Cerebellar cortex (tissue), 1 donor: ENCODE measurements at places on chromosomes 5 and 9.

DNA sequence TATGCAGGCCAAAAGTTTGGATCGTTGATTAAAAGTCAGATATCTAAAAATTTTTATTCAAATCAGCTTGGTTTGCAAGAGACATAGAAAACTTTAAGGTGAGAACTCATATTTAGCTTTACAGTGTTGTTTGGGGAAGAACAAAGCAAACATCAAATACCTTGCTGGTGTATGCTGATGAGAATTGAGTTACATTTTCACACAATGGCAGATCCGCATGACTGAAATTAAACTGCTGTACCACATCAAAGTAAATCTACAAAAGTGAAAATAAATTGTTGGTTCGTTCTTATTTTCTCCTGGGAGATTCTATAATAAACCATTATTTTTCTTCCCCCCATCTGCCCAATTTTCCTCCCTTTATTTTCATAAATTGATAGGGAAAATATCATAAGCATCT is 198.2 kb upstream of the PCSK5 start:
- DNase-seq: no peak

- DNase-seq: no peak
These were observed 7.4 kb upstream of the CEL start for GRCh38 chr9:133054194-133054890.

DNA sequence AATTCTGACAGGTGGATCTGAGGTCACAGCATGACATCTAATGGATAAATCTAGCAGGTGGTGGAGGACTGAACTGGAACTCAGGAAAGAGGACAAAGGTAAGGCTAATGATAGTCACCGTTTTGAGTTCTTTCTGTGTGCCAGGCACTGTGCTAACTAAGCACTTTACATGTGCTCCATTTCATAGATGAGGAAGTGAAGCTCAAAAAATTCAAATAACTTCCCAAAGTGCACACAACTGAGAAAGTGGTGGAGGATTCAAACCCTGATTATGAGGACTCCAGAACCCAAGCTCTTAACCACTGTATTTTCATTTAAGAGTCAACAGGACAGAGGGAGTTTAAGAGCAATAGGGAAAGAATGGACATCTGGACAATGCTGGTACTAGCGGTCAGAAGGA is 7.1 kb upstream of the DELE1 start:
- no peak for DNase-seq

GRCh38 chr5:107088907-107089306 is 581.8 kb downstream of the EFNA5 start:
- DNase-seq: no peak

- DNase-seq: no peak
These were observed 166.1 kb downstream of the BNC2 start for GRCh38 chr9:16704116-16705110.

- DNase-seq: no peak
These were observed 553.1 kb upstream of the TUSC1 start for GRCh38 chr9:26231391-26231790.

- no peak for DNase-seq
These were observed 355.6 kb upstream of the DAB2 start for GRCh38 chr5:39780347-39780746.

DNA sequence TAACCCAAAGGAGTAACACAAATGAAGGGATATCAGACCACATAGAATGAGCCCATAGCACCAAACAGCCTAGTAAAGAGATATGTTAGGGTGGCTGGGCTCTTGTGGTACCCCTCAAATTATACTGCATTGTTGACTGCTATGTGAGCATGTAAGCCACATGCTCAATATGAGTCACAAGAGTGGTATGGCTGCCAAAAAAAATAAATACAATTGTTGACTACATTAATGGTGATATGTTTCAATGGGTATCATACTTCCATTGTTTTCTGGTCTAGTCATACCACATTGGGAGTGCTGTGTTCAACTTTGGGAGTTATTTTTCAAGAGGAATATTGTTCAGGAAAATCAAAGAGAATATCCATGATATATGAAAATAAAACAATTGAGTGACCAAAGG is 162.4 kb upstream of the PIK3R1 start:
- no peak for DNase-seq

GRCh38 chr9:133056533-133056932 is 5.2 kb upstream of the CEL start:
- no peak for DNase-seq

DNA sequence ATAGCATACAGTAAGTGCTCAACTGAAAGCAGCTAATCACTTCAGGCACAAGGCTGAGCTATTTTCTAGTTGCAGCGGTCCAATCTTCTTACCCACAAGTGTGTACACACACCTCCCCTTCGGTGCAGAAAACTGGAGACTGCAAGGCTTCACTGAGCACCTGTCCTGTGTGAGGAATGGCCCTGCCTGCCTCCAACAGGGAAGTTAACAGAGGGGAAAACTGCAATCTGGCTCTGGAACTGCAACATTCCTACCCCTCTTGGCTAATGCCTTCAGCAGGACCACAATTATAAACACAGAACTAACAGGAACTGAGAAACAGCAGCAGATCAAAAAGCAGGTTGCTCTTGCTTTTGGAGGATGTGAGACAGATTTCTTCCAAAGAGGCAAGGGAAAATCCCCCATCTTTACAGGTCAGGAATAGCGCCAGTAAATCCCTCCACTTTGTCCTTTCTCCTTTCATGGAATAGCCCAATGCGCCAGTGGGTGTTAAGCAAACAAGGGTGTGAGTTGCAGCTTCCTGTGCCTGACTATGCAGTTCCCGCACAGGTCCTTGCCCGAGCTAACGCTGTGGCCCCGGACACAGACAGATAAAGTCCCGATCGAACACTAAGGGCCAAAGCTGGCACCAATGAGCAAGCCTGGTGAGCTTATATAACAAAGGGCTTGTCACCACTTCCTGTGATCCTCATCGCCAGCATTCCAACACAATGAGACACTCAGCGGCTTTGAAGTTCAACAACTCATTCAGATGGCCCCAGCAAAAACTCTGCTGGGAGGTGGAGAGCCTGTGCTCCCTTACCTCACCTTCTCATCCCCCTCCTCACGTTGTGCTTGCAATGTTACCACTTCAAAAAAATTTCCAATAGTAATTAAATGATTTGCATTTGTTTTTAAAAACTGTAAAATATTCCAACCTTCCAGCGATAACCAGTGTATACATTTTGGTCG is 21.5 kb downstream of the SHB start:
- peak; percentile 85 for DNase-seq

DNA sequence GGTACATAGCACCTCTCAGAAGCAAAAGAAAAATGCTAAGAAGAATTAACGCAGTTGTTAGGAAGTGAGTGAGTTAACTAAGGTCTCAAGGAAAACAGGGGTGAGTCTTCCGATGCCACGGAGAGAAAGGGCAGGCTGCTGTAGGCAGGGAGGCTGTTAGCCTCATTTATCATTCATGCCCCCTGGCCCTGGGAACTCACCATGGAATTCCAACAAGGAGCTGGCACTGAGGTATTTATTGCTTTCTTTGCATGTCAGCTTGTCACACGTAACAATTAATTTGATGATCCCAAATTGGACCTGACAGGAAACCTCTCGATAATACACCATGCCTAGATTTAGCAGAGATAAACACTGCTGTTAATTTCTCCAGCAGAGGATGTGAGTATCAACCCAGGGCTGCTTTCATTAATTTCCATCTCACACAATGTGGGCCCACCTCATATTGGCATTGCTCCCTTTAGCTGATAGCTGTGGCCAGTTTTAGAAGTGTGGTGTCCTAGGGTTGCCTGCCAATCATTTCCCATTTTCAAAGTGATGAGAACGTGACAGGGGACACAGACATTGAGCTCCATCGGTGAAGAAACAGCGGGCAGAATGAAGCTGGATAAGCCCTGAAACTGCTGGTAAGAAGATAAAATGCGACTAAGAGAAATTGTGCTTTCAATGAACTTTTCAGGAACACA is 45.3 kb downstream of the DAP start:
- no peak for DNase-seq

GRCh38 chr5:149732324-149733128 is 2.4 kb downstream of the PPARGC1B start:
- no peak for DNase-seq

- no peak for DNase-seq
These were observed 59.6 kb upstream of the IL17B start for GRCh38 chr5:149438711-149439132.

- DNase-seq: no peak
These were observed 291.9 kb upstream of the PDE4D start for GRCh38 chr5:60185231-60186099.

- DNase-seq: no peak
These were observed 4.3 kb downstream of the ZBTB34 start for GRCh38 chr9:126864771-126865170.

DNA sequence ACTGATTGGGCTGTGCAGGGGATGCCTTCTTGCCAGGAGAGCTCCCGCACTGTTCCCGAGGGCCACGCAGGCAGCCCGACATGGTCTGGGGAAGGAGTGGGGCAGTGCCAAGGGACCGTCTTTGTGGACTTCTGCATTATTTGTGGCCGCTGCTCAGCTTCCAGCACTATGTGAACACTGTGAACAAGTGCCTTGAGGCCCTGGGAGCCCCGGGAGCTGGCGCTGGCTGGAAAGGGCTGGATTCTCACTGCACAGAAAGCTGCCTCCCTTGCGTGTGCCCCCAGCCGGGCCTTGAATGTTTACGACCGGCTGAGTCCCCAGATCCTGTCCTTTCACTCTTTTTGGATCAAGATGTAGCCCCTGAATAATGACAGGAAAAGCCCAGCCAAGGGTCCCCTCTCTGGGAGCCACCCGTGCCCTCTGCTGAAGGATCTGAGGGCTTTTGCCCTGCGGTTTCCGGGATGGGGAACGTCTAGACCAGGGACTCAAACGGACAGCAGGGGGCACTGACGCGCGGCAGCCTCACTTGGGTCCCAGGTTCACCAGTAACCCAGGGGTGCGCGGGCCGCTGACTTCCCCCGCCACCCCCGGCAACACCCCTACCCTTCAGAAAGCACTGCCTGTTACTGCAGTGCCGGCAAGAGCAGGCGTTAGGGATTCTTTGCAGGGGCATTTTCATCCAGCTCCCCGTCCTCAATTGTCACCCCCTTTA is 98.9 kb upstream of the FCN2 start:
- DNase-seq: no peak

GRCh38 chr5:147479444-147479843 is 30.4 kb downstream of the DPYSL3 start:
- no peak for DNase-seq
